ENCODE measurements at places on chromosomes 1 and 21.

DNA sequence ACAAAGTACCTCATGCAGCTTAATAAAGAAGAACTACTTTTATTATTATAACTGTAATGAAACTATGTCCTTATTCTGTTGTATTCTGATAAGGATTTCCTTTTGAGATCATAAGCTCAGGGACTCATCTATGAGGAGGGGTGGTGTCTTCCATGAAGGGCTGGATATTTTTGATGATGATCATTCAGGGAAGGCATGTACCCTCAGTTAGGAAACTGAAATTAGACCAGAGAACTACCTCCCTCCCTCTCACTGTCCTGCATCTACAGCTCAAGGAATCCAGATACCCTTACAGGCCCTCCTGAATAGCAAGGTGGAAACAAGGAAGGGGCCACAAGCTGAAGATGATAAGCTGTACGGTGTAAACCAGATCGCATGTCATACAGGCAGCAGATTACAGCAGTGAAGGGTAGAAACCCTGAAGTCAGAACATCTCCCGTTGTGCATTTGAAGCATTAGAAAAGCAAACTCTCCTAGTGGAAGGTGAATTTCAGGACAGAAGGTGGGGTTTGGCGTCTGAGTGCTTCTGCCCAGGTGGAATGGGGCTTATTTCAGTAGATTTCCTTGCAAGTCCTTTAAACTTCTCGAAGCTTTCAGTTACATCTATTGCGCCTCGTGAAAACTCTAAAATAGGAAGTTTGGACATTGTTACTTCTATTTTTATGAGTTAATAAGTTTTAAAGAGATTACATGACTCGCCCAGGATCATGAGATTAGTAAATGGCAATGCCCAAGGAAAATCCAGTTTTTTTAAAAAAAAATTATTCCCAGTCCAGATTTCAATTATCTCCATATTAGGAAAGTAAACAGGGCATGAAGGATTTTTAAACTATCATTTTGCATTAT lies 101.1 kb upstream of the HNRNPU start:
- DNase-seq: no peak

DNA sequence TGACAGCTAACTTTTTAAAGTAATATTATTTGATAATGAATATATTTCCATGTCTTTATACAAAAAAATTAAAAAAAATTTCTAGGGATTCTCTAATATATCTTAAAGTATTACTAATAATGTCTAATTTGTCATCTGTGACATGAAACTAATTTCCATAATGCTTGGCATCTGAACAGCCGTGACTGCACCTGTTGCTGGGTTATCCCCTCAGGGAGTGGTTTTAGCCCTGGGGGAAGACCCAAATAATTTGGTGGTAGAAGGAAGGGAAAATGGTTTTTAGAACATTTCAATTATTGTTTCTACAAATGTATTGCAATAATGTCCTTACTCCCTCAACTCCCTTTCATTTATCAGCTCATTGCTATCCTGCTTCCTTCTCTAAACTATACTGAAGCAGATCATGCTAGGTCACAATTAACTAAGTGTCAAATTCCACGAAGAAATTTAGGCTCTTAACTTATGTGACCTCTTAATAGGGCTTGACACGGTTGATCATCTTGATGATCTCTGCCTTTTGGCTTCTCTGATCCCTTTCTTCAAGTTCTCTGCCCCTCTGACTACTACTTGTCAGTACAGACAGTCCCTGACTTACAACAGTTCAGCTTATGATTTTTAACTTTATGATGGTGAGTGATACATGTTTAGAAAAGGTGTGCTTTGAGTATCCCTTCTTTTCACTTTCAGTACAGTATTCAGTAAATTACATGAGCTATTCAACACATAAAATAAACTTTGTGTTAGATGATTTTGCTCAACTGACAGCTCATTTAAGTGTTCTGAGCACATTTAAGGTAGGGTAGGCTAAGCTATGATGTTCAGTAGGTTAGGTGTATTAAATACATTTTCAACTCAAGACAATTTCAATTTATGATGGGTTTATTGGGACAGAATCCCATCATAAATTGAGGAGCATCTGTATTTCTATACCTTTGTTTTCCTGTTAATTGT lies 26.4 kb upstream of the DPH5 start:
- DNase-seq: no peak

DNA sequence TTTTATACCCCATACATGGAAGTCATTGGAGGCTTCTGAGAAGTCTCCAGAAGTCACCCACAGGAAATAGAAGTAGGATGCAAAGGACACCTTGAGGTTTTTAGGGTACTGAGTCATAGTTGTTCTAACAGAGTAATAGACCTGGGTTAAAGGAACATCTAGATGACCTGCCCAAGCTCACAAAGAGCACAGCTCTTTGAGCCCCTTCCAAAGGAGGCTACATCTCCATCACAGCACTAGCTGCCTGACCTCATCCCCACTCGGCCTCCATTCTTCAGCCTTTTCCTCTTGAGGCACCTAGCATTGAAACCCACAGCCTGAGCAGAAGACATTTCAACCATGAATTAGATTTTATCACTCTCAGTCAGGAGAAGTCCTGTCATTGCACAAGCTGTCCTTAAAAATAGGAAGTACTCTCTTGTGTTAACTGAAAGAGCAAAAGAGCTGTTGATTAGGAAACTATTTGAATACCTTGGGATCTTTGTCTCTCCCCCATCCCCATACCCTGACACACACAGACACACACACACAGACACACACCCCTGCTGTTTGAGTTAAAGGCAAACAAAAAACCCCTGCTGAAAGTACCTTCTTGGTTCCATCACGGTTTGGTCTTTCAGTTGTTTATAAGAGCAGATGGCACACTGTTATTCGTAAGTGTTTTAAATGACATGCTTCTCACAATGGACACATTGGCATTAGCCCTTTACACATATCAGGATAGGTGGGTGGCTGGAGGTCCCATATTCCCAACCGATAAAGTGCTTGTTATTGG lies 22.2 kb downstream of the MKNK1 start:
- DNase-seq: peak; percentile 2

- no peak for DNase-seq
Measured at GRCh38 chr1:85303440-85304162, 27.2 kb upstream of the BCL10 start.

GRCh38 chr1:222592171-222592570 lies 2.4 kb upstream of the TAF1A start:
- DNase-seq: no peak

DNA sequence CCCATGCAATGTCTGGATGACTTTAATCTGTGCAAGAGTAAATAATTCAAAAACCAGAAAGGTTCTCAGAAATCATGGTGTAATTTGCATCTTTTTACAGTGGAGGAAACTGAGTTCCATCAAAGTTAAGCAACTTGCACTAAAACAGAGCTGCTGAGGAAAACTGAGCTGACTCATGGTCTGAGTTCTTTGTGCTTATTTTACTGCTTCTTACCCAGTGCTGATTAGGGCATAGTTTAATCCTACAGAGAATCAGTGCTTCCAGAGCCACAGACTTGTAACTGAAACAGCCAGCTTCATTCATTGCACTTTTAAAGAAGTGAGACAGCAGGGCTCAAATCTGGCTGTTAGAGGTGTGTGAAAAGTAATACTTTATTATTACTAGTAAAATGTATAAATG lies 10.9 kb upstream of the RWDD3 start:
- no peak for DNase-seq

DNA sequence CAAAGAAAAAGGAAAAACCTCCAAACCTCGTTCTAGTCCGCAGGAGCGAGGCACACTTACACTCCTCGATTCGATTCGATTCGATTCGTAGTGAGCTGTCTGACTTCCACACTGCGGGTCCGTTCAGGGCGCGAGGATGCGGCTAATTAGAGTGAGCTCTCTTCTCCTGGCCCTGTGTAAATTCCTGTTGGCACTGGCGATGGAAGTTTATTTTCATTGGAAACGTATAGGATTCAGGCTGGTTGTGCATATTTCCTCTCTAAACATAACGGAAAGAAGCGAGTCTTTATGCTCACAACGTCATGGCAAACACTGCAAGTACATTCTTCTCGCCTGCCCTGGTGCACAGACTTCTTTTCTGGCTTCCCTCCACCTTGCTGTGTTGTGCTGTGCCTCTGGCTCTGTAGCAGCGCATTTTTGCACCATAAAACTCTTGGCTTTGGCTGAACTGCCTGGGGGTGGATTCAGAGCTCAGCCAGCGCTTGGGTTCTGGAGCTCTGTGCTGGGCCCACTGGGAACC lies 2.7 kb downstream of the HUNK start:
- no peak for DNase-seq

DNA sequence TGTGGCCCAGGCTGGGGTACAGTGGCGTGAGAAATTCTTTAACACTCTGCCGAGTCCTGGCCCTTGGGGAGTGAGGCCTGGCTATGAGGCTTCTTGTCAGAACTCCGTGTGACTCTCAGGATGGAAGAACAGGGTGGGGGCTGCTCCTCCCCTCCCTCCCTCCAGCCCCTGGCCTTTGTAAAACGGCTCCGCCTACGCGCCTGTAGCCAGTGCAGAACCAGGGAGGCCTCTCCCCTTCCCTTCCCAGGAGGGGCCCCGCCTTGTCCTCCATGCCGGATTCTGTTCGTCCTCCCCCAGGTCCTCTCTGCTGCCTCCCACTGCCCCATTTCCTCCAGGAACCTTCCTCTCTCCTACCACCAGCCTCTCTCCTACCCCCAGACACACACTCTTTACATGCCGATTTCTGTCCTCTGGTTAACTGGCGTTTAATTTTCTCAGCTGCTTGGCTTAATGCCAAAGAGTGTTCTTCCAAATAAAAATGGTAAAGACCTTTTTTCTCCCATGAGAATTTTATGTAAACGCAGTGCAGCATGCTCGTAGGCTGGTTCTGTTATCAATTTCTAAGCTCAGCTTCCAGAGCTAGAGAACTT lies 21.0 kb downstream of the PDE9A start:
- no peak for DNase-seq

GRCh38 chr21:35197992-35198431 lies 148.9 kb upstream of the RUNX1 start:
- no peak for DNase-seq

DNA sequence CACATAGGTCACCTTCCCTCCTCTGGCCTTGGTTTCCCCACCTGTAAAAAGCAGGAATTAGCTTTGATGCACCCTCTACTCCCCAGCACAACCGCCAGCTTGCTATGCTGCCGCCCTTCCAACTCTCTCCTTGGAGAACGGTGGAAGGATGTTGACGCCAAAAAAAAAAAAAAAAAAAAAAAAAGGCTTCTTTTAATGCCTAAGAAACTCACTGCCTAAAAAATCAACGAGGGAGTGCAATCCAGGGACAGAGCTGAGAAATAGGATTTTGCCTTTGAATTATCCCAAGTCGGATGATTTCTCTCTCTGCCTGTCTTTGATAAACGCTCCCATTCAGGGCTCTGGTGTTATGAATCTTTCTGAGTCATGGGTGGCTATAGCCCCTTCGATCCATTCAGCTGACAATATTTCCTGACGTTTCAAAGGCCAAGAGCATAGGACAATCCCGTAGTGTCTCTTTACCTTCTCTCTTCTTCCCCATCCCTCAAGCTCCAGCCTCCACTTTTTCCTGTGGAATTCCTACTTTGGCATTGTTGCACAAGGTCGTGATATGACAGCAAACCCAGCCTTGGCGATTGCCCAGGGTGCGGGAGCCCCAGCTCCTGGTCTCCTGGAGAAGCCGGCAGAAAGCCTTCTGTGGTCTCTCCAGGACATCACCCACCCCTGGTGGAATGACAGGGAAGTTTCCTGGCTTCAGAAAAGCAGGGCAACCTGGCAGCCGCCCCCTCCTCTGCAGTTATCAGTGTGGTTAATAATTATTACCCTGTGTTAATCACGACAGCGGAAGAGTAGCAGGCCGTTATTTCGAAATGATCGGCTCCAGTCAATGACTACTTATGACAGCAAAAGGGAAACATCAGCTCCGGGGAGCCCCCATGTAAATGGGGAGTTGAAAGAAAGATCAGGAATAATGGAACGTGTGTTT lies 8.0 kb upstream of the PLXNA2 start:
- no peak for DNase-seq

DNA sequence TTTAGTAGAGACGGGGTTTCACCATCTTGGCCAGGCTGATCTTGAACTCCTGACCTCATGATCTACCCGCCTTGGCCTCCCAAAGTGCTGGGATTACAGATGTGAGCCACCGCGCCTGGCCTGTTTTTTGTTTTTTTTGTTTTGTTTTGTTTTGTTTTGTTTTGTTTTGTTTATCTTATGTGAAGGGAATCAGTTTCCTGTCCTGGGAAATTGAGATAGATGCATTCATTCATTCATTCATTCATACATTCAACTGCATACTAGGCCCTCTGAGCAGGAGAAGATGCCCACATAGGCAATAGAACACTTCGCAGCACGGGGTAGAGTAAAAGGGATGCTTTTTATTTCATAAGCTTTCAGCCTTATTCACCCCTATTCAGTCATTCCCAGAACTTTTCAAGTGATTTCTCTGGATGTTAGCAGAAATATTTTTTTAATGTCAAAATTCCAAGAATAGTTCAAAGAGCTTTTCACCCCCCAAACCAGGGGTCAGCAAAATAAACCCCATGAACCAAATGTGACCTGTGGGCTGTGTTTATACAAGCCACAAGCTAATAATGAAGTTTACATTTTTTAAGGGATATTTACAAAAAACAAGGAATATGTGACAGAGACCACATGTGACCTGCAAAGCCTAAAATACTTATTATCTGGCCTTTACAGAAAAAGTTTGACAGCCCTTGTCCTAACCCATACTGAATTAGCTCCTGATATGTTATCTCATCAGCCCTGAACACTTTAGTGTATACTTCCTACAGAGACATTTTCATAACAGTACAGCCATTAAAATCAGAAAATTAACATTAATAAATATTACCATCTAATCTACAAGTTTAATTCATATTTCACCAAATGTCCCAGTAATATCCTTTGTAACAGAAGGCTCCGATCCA lies 127.1 kb downstream of the MAST2 start:
- no peak for DNase-seq

DNA sequence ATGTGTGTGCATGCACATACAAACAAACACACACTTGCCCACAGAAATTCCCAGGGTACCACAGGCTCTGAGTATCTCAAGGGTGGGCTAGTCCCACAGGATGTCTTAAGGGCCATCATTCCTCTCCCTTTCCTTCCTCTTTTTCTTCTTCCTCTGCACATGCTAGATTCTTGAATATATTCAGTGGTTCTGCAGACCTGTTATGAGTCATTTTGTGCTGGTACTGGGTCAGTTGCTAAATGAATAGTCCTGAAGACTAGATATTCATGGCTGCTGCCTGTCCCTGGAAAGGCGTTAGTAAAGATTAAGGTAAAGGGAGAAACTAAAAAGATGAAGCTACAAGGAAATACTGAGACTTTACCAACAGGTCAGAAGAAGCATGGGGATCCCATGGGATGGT lies 256.7 kb upstream of the KIAA0040 start:
- no peak for DNase-seq

DNA sequence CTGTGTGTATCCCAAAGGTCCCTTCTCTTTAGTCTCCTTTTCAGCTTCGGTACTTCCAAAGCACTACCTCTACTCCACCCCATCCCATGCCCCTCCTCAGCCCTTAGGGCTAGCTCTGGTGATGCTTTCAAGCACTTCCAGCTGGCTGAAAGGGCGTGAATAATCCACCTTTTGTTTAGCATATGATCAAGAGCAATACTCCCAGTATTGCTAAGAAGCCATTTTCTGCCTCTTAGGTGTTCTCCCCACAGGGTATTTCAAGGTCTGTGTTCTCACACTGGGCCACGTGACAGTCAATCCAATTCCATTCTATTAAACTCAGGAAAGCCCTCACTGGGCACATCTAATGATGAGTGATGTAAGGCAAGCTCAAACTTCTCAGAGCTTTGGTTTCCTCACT lies 298.5 kb upstream of the PROX1 start:
- DNase-seq: no peak

All from stimulated activated CD4-positive, alpha-beta T cell treated with anti-CD3 and anti-CD28 coated beads, Interleukin-2, amount 100 ng/mL, for 48 hours (primary cell).